ENCODE measurements at places on chromosomes 4 and X.

DNA sequence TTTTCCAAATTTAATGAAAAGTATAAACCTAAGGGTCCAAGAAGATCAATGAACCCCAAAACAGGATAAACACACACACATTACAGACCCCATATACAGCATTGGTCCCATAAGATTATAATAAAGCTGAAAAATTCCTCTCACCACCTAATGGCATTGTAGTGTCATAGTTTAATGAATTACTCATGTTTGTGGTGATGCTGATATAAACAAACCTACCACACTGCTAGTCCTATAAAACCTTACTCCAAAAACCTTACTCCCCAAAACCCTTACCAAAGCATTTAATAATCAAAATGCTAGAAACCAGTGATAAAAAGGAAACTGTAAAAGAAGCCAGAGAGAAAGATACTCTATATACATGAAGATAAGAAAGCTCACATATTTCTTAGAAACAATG, 148.1 kb upstream of the SH3RF1 start:
- DNase-seq, result no peak

DNA sequence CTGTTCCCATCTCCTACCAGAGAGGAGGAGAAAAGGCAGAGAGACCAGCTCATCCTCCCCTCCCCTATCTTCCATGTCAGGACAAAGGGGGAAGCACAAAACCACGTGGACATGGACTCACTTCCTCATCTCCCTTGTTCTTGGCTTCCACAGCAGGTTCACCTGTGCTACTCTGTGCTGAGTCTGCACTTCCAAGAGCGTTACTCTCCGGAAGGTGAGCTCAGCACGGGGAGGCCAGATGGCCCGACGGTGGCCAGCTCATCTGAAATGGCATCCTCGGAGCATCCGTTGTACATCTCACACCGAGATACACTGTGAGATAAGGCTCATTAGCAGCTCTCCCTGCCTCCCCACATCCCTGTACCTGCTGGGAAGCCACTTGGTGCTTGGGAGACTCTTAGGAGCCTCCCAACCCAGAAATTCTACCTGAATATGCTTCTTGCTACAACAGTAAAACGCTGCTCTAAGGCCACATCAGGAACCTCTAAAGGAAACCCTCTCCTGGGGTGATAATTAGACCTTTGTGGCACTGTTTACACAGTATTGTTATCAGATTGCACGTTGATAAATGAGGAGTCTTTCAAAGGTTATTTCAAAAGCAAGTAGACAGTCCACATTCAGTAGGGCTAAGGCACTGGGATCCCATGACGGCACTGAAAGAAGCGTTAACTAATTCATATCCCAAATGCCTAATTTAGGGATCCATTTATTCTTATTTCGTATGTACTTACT, 19.4 kb downstream of the LGI2 start:
- DNase-seq, result no peak

GRCh38 chr4:11669156-11669555, 240.5 kb upstream of the HS3ST1 start:
- DNase-seq, result no peak

GRCh38 chr4:83926950-83927349, 391.0 kb downstream of the GPAT3 start:
- no peak for DNase-seq

DNA sequence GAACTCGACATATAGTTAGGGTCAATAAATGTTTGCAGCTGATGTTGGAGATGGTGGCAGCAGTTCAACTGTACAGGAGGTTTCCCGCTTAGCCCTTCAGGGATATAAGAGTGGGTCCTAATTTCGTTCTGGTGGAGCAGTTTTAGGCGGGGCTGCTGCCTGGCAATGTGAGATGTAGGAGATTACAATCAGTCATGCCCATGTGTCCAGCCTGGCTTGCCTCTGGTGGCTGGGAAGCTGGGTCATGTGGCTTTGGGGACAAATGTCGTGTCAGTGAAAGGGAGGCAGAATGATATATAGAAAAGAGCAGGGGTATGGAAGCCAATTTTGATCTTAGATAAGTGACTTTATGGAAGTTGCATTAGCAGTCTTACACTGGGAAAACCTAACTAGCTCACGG, 129.4 kb downstream of the CLCN4 start:
- no peak for DNase-seq

DNA sequence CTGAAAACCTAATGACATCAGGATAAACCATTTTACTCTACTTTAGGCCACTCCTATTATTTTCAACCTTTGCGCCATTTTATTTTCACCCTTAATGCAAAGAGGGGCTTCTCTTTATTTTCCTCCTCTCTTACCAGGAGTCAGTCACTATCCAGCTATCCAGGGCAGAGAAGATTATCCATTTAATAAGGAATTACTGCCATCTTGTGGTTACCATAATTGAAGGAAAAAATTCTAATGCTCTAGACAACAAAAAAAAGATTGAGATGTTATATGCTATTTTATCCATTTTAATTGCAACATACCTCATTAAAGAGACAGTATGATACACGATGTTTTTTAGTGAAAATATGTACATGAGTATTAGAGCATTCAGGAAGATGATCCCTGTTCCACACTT, 514.5 kb upstream of the FAM241A start:
- no peak for DNase-seq

- no peak for DNase-seq
These were observed 9.3 kb upstream of the OTC start for GRCh38 chrX:38342853-38343778.

- DNase-seq, result no peak
These were observed 2.2 kb downstream of the TMEM156 start for GRCh38 chr4:39029752-39030694.

DNA sequence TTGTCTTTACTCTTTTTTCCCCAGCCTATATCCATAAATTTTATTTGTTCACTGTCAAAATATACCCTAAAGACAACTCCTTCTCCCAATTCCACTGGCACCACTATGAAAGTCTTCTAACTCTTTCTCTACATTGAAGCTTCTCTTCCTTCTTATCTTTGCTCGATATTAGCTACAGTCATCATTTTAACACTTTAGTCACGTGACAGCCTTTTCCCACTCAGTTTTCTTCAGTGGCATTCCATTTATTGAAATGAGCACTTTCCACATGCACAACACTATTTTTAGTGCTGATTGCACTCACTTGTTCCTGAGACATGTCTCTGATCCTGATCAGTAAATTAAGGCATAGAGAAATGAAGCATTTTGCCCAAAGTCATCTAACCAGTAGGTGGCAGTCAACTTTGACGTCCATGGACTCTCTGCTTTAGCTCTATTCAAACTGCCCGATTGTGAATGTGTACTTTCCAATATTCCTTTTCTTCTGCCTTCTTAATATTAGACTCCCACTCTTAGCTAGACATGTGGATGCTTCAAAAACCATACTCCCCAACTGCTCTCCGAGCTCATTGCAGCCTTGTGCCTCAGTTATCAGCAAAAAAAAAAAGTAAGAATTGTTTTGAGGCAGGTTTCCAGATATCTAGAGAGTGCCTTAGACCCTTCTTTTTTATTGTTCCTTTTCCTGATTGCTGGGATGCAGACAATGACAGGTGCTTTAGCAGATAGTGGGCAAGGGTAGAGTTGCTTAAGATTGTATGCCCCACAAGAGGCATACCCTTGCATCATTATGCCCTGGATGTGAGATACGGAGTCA, 394.4 kb upstream of the ADGRL3 start:
- DNase-seq, result no peak

GRCh38 chrX:38473701-38474100, 87.6 kb upstream of the TSPAN7 start:
- no peak for DNase-seq

DNA sequence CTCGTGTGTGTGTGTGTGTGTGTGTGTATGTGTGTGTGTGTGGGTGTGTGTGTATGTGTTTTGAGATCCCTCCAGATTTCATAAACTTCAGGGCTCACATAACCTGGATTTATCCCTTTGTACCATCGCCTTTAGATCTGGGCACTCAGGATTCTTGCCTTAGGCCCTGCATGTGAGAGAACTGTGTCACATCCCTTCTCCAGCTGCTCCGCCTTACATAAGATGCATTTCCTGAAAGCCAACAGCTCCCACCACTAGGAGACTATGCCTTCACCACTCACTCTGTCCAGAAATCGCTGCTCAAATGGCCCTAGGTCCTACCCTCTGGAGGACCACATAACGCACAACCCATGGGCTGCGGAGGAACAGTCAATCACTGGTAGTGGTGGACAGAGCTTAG, 348.8 kb downstream of the CCSER1 start:
- no peak for DNase-seq

GRCh38 chrX:10198254-10198653, 41.5 kb downstream of the CLCN4 start:
- DNase-seq, result no peak

DNA sequence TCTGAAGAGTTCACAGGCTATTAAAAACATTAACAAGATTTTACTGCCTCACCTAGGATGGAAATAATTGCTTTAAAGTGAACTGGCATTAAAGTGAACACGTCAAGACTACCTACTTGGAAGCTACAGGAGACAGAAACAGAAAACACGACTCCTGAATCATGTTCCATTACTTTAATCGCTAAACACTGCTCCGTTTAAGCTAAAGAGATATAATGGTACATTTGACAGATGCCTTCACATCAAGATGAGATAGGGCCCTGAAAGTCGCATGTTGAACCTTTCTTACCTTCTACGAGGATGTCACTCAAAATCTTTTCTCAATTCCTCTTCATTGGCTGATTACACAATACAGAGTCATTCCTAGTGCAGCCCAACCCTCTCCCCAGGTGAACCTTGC, 206.3 kb upstream of the GATB start:
- no peak for DNase-seq

- no peak for DNase-seq
These were observed 23.7 kb downstream of the MAOA start for GRCh38 chrX:43679778-43680177.

- no peak for DNase-seq
These were observed 125.8 kb upstream of the VCX3A start for GRCh38 chrX:6660567-6661264.

DNA sequence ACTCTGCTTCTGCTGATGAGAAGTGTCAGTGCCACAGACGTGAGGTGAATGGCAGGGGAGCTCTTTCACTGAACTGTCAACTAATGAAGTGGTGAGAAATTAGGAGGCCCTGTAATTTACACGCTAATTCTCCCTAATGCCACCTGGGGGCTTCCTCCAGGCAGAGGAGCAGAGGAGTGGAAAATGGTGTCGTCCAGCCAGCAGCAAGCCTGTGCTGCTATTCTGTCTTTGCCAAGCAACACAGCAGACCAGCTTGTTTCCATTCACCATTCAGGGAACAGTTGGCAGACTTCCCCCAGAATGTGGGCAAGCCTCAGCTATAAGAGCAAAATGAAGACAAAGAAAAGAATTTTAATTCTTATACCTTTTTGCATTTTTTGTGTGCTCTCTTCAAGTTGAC, 245.2 kb upstream of the TET2 start:
- no peak for DNase-seq

All from stimulated activated CD4-positive, alpha-beta T cell treated with anti-CD3 and anti-CD28 coated beads, Interleukin-2, amount 100 ng/mL, for 24 hours (primary cell).